Tibial nerve (tissue), 4 donors: ENCODE measurements at places on chromosomes 4 and X. TPM values are rescaled to one million over a fixed set of nuclear protein-coding genes. Genes with fewer than 3 reads are reported as not detected.

Gene HSFX1
- total RNA-seq, result 3.0 TPM

Gene SPOCK3
- 1.5 TPM for total RNA-seq

Gene GRPR
- total RNA-seq, result not detected

Gene SSX2B
- not detected for total RNA-seq

Gene XPNPEP2
- total RNA-seq, result 10.0 TPM

Gene DYNLT3
- total RNA-seq, result 26.9 TPM

Gene AREG
- total RNA-seq, result 9.6 TPM

Gene CT45A3
- not detected for total RNA-seq

Gene IL13RA2
- not detected for total RNA-seq

Gene STBD1
- 2.3 TPM for total RNA-seq

Gene DSPP
- not detected for total RNA-seq

Gene SULT1B1
- total RNA-seq, result 0.39 TPM

Gene CTSO
- total RNA-seq, result 30.2 TPM

Gene IL9R
- total RNA-seq, result not detected

Gene FRG2
- not detected for total RNA-seq

Gene RAB9B
- 4.8 TPM for total RNA-seq

Gene FDCSP
- not detected for total RNA-seq

Gene TMEM271
- not detected for total RNA-seq

Gene NLGN3
- 10.8 TPM for total RNA-seq

Gene DCAF4L1
- total RNA-seq, result 0.30 TPM

Gene CCKAR
- total RNA-seq, result not detected

Gene GRK4
- 15.1 TPM for total RNA-seq

Gene SPANXB1
- total RNA-seq, result not detected

Gene WDR17
- total RNA-seq, result 19.6 TPM

Gene CLCN4
- 6.7 TPM for total RNA-seq

Gene SPATA18
- total RNA-seq, result 5.7 TPM

Gene NR3C2
- total RNA-seq, result 13.1 TPM

Gene IGBP1
- total RNA-seq, result 50.9 TPM

Gene UGT2B15
- total RNA-seq, result not detected

Gene ACSL4
- total RNA-seq, result 68.7 TPM

Gene FSTL5
- total RNA-seq, result 7.8 TPM

Gene CENPE
- total RNA-seq, result 0.20 TPM

Gene CDX4
- not detected for total RNA-seq

Gene IL21
- total RNA-seq, result not detected

Gene GAB3
- 5.1 TPM for total RNA-seq

Gene ADH7
- not detected for total RNA-seq

Gene SHROOM2
- 3.7 TPM for total RNA-seq

Gene TMEM35A
- 1.0 TPM for total RNA-seq
